ENCODE measurements at places on chromosomes 3 and 15.

- no peaks in the 10 kb centered on the region for H3K4me1 ChIP-seq
- no peaks in the 10 kb centered on the region for H3K27me3 ChIP-seq
- DNase-seq = peak; percentile 38
- peaks cover 70% of the 10 kb centered on the region for H3K36me3 ChIP-seq
- H3K4me3 ChIP-seq = no peak overlapping the region
- no peak overlapping the region for H3K27ac ChIP-seq
These were observed 55.9 kb downstream of the IFT80 start for GRCh38 chr3:160343132-160343531.

- no peaks in the 10 kb centered on the region for H3K27me3 ChIP-seq
- no peak overlapping the region for H3K27ac ChIP-seq
- peaks cover 11% of the 10 kb centered on the region for H3K4me1 ChIP-seq
- peak; percentile 70 for DNase-seq
- no peak overlapping the region for H3K4me3 ChIP-seq
- no peaks in the 10 kb centered on the region for H3K36me3 ChIP-seq
These were observed 34.8 kb downstream of the RBPMS2 start for GRCh38 chr15:64740311-64741170.

- DNase-seq = no peak
- no peaks in the 10 kb centered on the region for H3K27me3 ChIP-seq
- H3K4me3 ChIP-seq = no peak overlapping the region
- H3K27ac ChIP-seq = no peak overlapping the region
These were observed 30.0 kb downstream of the UBE2E1 start for GRCh38 chr3:23835802-23836201.

GRCh38 chr15:41971089-41971894, 1.1 kb downstream of the EHD4 start:
- no peaks in the 10 kb centered on the region for H3K27me3 ChIP-seq
- H3K27ac ChIP-seq = peak overlapping the region; percentile 88
- H3K4me3 ChIP-seq = peak overlapping the region; percentile 99
- no peaks in the 10 kb centered on the region for H3K36me3 ChIP-seq
- H3K4me1 ChIP-seq = peaks cover 12% of the 10 kb centered on the region

- no peak overlapping the region for H3K27ac ChIP-seq
- H3K4me3 ChIP-seq = no peak overlapping the region
These were observed 38.9 kb downstream of the CCDC54 start for GRCh38 chr3:107416138-107416537.

- no peak for DNase-seq
- H3K4me3 ChIP-seq = no peak overlapping the region
- H3K27ac ChIP-seq = no peak overlapping the region
- no peaks in the 10 kb centered on the region for H3K4me1 ChIP-seq
- no peaks in the 10 kb centered on the region for H3K36me3 ChIP-seq
These were observed 4.6 kb upstream of the RTP2 start for GRCh38 chr3:187706971-187707370.

DNA sequence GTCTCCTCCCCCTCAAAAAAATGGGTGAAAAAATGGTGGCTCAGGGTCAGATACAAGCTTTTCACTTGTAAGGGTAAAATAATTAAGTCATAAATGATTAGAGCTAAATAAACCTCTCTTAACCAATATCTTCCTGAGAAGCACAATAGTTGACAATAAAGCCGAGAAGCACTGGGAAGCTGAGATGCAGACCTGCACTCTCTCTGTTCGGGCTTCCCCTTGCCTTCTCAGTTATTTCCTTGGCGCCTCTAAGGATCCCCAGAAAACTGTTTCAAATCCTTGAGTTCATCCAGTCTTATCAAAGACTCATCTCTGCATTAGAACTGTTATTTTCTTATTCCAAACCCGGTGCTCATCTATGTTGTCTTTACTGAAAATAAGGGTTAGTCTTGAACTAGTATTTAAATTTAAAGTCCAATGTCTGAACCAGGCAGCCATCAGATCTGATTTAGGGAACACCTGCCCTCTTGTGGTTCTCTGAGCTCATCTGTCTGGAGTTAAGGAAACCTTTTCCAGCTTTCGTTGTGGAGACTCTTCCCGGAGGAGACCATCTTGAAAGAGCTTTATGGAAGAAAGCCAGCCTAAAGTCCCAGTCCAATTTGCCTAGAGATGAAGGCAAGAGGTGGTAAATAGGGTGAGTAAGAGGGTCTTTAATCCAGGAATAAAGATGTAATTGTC, 256.4 kb upstream of the MCTP2 start:
- no peak for DNase-seq
- no peak overlapping the region for H3K4me3 ChIP-seq
- H3K4me1 ChIP-seq = no peaks in the 10 kb centered on the region
- no peak overlapping the region for H3K27ac ChIP-seq
- no peaks in the 10 kb centered on the region for H3K27me3 ChIP-seq
- H3K36me3 ChIP-seq = no peaks in the 10 kb centered on the region

DNA sequence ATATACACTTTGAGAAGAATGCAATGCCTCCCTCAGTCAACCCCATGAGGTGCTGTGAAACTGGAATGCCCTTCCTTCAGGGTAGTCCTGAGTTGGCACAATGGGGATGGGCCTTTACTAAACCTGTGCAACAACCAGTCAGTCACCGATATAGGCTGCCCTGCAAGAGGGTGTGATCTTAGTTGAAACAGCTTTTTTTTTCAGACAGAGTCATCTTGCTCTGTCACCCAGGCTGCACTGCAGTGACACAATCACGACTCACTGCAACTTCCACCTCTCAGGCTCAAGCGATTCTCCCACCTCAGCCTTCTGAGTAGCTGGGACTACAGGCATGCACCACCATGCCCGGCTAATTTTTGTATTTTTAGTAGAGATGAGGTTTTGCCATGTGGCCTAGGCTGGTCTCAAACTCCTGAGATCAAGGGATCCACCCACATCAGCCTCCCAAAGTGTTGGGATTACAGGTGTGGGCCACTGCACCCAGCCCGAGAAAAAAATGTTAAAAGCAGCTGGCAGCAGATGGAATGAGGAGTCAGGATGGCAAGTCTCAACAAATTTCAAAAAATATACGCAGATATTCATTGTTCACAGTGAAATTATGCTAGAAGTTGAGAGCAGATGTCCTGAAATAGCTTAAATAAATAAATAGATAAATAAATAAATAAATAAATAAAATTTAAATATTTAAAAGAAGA, 31.8 kb downstream of the MYO5A start:
- peak; percentile 44 for DNase-seq
- no peaks in the 10 kb centered on the region for H3K36me3 ChIP-seq
- H3K27ac ChIP-seq = no peak overlapping the region
- no peak overlapping the region for H3K4me3 ChIP-seq

DNA sequence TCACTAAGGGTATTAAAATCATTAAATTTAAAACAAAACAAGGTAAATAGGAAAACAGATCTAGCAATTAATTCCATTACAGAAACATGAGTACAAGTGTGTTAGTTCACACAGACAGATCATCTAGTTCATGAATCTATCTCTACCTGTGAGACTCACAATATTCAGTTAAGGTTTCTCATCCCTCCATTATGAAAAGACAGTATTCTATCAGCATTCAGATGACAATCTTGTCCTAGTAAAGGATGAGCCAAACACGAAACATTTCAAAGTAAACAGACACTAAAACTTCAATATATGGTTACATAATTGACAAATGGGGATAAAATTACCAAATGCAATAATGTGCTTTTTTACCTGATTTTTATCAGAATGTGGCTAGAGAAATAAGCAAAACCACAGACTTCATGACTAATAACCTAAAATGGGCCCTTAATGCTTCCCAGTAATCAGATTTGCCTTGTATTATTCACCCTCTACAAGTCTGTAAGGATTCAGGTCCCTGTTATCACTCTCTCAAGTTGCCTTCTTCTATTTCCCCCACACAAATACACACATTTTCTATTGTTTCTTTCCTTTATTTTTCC, 126.8 kb downstream of the DLG1 start:
- no peak overlapping the region for H3K27ac ChIP-seq
- peaks cover 3% of the 10 kb centered on the region for H3K36me3 ChIP-seq
- no peak overlapping the region for H3K4me3 ChIP-seq
- no peaks in the 10 kb centered on the region for H3K27me3 ChIP-seq

DNA sequence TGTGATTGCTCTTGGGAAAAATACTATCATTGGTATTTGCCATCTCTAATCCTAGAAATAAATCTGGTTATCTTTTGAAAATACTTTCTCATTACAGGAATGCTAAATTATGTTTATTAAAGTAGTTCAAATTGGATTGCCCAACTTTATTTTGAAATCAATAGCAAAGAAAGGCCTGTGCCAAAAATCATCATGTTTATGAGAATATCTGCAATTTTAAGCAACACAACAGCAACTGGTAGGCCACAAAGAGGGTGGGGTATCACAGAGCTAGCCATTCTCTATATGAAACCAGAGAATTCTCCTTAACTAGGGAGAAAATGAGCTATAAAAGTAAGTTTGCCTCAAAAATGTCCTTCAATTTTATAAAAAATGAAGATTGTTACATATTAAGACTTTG, 11.9 kb upstream of the TM4SF19 start:
- H3K36me3 ChIP-seq = peaks cover 15% of the 10 kb centered on the region
- no peaks in the 10 kb centered on the region for H3K27me3 ChIP-seq
- H3K27ac ChIP-seq = no peak overlapping the region
- DNase-seq = no peak

DNA sequence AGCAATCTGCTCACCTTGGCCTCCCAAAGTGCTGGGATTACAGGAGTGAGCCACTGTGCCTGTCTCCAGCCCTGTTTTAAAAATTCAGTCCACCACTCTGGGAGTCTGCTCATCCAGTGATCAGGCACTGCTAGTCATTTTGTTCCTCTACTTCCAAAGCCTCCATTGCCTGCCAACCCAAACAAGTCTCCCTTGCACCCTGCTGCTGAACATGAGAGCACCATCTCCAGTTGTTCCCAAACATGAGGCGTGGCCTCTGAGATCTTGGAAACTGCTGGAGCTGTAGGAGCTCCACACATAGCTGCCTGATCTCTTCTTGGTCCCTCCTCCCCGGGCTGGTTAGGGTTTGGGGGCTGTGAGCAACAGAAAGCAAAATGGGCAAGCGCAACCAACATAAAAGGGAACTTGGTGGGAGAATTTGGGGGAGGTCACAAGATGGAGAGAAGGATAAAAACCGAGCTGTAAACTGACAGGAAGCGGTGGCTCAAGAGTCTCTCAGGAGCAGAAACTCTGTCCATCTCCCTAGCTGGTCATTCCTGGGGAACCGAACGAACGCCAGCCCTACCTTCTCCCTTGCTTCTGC, 49.6 kb upstream of the TLE3 start:
- H3K36me3 ChIP-seq = no peaks in the 10 kb centered on the region
- H3K4me1 ChIP-seq = peaks cover 17% of the 10 kb centered on the region
- peaks cover 30% of the 10 kb centered on the region for H3K27me3 ChIP-seq

DNA sequence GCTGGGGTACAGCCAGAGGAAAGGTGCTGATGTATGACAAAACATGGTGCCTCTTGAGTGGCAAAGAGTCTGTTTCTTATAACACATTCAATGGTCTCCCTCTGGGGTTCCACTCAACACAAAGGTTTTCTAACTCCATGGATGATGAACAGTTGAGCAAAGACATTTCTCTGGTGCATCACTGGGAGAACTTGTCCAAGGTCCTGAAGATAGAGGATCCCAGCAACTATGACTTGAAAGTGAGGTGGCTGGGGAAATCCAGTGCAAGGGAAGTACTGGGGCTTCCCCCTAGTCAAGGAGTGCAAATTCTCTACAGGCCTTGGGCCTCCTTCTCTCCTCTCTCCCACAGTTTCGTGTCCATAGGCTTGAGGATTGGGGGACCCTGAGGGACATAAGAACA, 431.1 kb downstream of the WDR72 start:
- no peak overlapping the region for H3K27ac ChIP-seq
- H3K4me3 ChIP-seq = no peak overlapping the region
- no peaks in the 10 kb centered on the region for H3K4me1 ChIP-seq
- no peak for DNase-seq
- no peaks in the 10 kb centered on the region for H3K27me3 ChIP-seq
- H3K36me3 ChIP-seq = no peaks in the 10 kb centered on the region

DNA sequence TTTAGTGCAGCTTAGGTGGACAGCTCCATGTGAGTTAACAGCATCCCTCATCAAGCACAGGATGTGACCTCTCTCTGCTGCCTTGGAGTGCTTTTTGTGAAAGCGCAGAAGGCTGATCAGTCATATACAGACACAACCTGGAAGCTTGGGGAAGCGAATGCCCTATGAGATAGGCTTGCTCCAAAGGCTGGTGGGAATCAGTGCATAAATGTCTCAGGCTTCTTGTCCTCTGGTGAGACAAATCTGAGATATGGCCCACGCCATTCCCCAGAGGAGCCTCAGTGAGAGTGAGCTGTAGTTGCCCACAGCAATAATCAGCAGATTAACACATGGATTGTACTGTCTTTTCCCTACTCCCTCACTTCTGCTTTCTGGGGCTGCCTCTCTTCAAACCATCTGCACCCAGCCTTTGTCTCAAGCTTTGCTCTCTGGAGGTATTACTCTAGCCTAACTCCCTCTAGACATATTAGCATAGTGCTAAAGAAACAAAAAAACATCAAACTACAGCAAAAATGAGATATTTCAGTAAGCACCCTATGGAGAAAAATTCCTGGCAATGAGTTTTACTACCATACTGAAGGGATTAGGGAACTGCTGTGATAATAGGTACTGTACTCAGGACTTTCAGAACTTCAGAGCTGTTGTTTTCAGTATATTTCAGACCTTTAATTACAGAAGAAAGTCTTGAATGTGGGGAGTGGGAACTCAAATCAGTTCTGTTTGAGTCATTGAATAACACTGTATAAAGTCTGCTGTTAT, 113.7 kb downstream of the OXSM start:
- H3K27me3 ChIP-seq = no peaks in the 10 kb centered on the region
- no peaks in the 10 kb centered on the region for H3K4me1 ChIP-seq
- no peak for DNase-seq
- H3K27ac ChIP-seq = no peak overlapping the region
- no peak overlapping the region for H3K4me3 ChIP-seq

- no peaks in the 10 kb centered on the region for H3K4me1 ChIP-seq
- H3K36me3 ChIP-seq = no peaks in the 10 kb centered on the region
- no peak overlapping the region for H3K27ac ChIP-seq
These were observed 9.4 kb upstream of the MGLL start for GRCh38 chr3:127831723-127832172.

GRCh38 chr15:91578511-91578910, 275.0 kb upstream of the SLCO3A1 start:
- no peaks in the 10 kb centered on the region for H3K27me3 ChIP-seq
- no peak overlapping the region for H3K27ac ChIP-seq
- no peak overlapping the region for H3K4me3 ChIP-seq
- no peaks in the 10 kb centered on the region for H3K36me3 ChIP-seq
- H3K4me1 ChIP-seq = no peaks in the 10 kb centered on the region

Measured in mesenchymal stem cell (in vitro differentiated cells and primary cell).